Liver (tissue), 10 donors: ENCODE measurements at places on chromosomes 1 and 21.

DNA sequence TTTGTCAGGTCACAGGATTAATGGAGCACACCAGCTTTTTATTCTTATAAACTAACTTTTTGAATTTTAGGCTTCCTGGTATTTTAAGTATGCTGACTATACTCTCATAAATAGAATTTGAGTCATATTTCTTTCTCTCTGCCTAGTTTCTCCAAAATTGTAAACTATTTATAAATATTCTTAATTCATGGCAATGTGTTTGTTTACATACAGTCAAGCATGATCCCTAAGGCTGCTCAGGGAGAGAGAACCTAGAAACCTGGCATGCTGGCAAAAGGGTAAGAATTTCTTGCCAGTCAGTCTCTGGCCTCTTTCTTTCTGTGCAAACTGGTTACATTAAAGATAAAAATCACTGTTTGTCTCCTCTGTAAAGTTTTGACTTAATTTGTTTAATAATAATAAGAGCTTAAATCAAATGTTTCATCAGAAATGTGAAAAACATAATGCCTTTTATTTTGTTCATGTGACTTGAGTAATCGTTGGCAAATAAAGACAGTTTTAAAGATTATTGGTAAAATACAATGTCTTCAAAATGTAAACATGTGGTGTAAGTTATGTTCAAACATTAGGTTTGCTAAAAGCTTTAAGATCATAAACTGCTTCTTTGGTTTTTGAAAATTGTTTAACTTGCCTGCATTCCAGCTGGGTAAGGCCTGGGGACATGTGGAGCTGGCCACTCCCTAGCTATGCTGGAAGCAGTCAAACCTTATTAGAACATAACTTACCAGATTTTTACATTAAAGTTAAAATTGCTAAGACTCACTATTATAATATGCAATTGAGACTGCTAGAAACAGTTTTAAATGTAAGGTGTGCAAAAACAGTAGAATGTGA lies 1401.7 kb downstream of the NCAM2 start:
- DNase-seq = no peak

DNA sequence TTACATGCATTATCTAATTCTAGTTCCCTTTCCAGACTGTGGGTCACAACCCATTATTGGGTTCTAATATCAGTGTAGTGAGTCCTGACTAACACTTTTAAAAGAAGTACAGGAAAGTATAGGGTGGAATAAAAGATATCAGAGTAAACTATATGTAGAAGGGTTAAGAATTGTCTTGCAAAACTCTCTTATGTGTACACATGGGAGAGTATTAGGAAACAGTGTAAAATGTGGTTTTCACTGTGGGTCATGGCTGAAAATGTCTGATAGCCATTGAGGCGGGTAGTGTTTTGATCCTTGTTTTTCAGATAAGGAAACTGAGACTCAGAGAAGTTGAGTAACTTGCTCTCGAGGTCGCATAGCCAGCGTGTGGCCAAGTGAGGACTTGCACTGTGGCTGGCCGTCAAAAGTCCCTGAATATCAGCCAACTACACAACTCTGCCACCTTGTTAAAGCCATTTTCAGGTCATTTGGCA lies 18.5 kb upstream of the MTARC1 start:
- peak; percentile 29 for DNase-seq

- DNase-seq = no peak
These were observed 4.8 kb upstream of the MYOG start for GRCh38 chr1:203090421-203091198.

GRCh38 chr1:154855186-154855851 lies 14.8 kb downstream of the KCNN3 start:
- DNase-seq = no peak

DNA sequence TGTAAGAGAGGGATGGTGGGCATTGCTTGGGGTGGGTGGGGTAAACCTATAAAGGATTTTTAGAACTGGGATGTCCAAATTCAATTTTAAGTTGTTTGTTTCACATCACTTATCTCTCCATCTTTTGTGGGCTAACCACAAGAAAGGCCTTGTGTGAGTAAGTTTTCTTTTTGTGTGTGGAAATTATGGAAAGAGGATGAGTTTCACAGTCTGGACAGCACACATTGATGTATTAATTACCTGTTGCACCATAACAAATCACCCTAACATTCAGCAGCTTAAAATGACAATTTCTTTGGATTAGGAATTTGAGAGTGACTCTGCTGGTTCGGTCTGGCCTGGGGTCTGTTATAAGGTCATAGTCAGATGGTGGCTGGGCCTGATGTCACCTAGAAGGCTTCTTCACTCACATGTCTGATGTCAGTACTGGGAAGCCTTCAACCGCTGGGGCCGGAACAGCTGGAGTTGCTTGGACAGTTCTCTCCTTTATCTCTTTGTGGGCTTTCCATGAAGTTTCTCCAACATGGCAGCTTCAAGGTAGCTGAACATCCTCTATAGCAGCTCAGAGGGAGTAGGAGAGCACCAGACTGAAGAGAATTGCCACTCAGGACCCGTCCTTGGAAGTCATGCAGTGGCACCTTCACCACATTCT lies 2.0 kb upstream of the COL9A2 start:
- no peak for DNase-seq

GRCh38 chr1:241424480-241424971 lies 67.5 kb upstream of the RGS7 start:
- DNase-seq = no peak

DNA sequence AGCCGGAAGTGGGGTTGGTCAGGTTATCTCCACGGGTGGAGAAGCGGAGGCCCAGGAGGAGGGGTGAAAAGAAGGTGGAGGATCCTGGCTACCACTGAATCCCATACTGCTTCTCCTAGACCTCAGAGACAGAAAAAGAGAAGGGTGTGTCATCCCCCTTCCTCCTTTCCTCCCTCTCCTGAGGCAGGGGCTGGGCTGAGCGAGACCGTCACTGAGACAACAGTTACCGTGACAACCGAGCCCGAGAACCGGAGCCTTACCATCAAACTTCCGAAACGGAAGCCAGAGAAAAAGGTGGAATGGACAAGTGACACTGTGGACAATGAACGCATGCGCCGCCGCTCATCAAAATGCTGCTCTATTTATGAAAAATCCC lies 42.1 kb upstream of the NBPF3 start:
- DNase-seq = no peak

DNA sequence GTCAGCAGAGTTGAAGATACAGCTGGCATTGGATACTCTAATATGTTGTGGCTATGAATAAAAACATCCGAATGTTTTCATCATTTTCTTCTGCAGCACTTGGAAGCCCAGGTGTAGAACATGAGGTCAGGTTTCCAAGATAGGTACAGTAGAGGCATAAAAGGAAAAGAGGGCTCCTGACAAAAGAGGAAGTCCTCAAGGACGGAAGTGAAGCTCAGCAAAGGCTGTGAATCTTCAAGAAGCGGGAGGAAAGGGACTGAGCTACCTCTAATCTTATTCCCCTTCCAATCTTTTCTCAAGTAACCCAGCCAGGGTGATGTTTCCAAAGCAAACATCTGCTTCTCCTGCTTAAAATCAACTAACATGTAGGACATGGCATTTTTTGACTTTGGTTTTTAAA lies 4.4 kb upstream of the PIK3C2B start:
- DNase-seq = no peak

DNA sequence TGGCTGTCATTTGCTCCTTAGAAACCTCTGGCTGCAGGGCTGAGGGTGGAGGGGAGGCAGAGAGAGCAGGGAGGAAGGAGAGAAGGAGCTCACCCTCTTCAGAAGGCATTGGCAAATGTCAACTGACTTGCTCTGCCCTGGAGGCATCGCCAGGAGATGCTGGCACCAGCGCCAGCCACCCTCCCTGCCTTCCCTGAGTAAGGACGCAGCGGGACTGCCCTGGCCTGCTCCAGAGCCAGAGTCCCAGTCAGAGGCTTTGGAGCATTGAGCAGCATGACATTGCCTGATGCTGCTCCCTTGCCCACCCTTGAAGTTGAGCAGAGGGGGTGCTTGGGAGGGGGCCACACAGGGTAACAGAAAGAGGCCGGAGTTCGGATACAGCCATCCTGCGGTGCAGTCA lies 62.3 kb downstream of the DISP3 start:
- DNase-seq = no peak

- no peak for DNase-seq
These were observed 261.4 kb upstream of the USP25 start for GRCh38 chr21:15468368-15468767.

DNA sequence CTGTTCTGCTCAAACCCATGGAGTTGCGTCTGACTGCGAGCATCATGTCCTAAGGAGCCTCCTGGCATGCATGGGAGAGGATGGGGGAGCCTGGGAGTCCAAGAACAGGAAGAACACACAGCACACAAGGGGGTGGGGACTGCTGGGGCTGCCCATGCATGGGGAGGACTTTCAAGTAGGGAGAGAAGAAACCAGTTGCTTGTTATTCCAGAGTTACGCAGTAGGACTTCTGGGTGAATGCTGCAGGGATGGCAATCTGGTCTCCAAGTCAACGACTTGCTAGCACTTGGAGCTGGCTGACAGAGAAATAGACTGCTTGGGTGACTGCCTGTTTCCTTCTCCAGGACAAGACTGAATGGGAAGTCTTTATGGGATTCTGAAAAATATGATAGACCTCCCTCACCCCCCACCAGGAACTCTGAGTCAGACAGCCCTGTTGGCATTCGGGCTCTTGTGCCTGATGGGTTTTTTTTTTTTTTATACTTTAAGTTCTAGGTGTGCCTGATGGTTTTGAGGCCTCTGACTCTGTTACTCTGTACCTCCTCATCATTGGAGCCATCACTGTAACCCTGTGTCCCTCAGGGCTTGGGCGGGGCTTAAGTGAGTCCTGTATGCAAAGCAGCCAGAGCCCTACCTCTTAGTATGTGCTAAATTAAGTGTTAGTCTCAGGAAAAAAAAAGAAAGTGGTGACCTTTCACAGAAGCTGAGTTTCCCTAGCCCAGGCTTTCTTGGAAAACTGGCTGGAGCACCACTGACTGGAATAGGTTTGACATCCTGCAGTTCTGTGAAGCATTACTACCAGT lies 30.3 kb downstream of the MAP3K21 start:
- no peak for DNase-seq

- no peak for DNase-seq
These were observed 50.8 kb upstream of the COL24A1 start for GRCh38 chr1:86207323-86207722.

GRCh38 chr1:100347009-100347966 lies 5.0 kb upstream of the CDC14A start:
- DNase-seq = no peak

DNA sequence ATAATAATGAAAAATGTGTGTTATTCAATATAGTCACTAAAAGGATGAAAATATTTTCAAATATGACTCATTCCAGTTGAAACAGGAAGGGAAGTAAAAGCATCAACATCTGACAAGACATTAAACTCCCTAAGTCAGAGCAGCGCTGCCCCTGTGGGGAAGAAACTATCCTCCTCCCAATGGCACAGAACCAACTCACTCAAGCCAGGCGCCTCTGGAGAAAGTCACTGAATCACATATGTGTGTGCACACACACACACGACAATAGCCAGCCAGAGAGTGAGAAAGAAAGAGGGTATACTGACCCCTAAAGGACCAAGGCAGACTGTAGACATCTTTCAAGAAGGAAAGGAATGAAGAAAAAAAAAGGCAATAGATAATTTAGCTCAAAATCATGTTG lies 126.9 kb downstream of the SETD4 start:
- no peak for DNase-seq

GRCh38 chr1:45266151-45266801 lies 59.9 kb upstream of the ZSWIM5 start:
- no peak for DNase-seq

DNA sequence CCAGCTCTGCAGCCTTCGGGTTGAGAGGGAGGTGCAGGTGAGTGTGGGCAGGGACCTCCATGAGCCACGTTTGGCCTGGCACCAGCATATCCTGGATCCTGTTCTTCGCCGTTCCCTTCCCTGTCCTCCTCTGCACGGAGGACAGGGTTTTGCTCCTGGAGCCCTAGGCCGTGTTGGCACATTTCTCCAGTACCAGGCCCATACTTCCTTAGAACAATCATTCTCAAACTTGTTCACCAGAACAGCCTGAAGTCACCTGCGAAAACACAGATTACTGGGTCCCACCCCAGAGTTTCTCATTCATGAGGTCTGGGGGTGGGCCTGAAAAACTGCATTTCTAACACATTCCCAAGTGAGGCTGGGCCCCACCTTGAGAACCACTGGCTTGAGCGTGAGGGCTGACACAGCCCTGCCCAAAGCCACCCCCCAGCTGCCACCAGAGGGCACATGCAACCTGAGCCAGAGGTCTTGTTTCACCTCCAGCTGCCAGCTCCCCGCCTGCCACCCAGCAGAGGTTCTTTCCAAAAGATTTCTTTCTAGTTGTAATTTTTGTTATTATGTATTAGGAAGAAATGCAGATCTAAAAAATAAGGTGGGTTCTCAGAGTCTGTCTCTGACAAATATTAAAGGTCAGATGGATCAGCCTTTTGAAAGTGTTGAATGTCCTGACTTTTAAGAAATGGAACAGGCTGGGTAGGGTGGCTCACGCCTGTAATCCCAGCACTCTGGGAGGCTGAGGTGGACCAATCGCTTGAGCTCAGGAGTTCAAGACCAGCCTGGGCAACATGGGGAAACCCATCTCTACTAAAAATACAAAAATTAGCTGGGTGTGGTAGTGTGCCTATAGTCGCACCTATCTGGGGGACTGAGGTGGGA lies 39.6 kb upstream of the LDLRAP1 start:
- DNase-seq = no peak

DNA sequence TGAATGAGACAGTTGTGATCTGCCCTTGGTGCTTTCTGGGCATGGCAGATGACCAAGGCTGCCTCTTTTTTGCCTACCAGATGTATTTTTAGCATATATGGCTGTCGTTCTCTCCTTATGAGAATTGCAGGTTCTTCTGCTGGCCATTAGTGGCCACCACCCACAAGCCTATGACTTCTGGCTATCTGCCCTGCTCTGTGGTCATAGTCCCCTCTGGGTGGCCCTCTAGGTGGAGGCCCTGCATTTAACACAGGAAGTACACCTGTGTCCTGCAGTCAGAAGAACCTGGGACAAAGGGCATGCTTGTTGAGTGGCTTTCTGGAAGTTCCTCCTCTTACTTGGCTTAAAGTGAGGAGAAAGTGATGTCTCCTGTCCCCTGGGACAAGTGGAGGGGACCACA lies 6.5 kb downstream of the FCAMR start:
- no peak for DNase-seq

DNA sequence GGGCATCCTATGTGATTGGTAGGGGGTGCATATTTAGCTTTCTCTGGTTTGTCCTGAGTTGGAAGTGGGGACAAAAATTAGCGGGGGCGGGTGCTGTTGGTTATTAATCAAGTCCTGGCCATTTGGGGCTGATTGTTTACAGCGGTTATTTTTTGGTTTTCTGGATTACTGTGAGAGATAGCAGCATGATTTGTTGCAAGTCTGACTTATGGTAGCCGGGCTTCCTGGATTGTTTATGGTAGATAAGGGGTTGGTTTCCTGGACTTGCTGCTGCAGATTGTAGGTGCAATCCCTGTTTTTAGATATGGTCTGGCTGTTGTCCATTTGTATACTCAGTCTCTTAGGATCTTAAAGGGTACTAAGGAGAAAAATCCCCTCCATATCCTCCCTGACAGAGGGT lies 12.1 kb upstream of the PROK1 start:
- DNase-seq = no peak
